ENCODE measurements at places on chromosomes 4 and X.

GRCh38 chr4:25030277-25031076 is at the start of gene LGI2:
Gene LGI2 (minus strand): TSS chr4:25030946. CDS start chr4:25030693, 253 bp downstream.
- no peak for DNase-seq

GRCh38 chr4:79585834-79586233 is 177.8 kb upstream of the GK2 start:
- no peak for DNase-seq

- DNase-seq = no peak
Observed at GRCh38 chrX:80578517-80579105, 158.4 kb downstream of the TENT5D start.

DNA sequence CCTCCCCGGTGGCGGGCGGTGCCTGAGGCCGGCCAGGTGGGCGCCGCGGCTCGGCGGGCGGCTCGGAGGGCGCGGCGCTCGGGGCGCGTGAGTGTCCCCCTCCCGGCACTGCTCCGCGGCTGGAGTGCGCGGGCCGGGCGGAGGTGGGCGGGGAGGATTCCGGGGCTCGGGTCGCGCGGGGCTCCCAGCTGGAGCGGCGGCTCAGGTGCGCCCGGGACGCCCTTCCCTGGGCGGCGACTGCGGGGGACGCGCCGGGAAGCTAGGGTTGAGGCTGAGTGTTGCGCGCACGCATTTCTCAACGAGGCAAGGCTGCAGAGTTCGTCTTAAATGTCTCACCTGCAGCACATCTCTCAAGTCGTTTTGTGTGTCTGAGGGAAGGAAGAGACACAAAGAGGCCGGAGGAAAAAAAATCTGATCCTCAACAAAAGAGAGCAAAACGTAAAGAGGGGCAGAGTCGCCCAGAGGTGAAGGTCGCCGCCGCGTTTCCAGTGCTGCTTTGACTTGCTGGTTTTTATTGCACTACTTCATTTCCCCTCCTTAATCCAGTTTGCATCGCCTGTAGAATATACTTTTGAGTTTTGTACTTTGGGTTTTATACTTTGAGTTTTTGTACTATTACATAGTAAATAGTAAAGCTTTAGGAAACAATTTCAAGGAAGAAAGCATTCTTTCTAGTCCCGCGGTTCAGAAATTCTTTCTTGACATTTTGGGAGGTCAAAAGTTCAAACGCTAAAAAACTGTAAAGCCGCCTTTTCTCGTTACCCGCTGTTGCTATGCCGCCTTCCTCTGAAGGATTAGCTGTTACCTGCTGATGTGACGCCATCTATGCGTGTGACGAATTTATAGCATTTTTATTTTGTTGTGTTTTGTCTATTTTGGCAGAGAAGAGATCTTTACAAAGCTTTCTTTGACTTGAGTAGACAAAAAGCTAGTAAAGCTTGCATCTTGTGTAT is 106.5 kb upstream of the STOX2 start:
- DNase-seq = no peak

DNA sequence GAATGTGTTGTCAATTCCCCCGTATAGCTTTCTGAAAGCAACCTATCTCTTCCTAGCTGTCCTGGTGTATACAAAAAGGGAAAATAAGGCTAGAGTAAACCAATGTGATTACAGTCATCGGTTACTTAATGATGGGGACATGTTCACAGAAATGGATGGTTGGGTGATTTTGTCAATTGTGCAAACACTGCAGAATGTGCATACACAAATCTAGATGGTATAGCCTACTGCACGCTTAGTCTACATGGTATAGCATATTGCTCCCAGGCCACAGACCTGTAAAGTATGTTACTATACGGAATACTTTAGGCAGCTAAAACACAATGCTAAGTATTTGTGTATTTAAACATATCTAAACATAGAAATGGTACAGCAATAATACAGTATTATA is 5.1 kb downstream of the DTHD1 start:
- DNase-seq = no peak

Measured in activated T-helper 1 cell treated with anti-CD3 and anti-CD28 coated beads, Interleukin-2, amount 50 U/mL, for 16 hours (primary cell).